RCC 7860 (cell line): ENCODE measurements at places on chromosomes 3 and 15.

DNA sequence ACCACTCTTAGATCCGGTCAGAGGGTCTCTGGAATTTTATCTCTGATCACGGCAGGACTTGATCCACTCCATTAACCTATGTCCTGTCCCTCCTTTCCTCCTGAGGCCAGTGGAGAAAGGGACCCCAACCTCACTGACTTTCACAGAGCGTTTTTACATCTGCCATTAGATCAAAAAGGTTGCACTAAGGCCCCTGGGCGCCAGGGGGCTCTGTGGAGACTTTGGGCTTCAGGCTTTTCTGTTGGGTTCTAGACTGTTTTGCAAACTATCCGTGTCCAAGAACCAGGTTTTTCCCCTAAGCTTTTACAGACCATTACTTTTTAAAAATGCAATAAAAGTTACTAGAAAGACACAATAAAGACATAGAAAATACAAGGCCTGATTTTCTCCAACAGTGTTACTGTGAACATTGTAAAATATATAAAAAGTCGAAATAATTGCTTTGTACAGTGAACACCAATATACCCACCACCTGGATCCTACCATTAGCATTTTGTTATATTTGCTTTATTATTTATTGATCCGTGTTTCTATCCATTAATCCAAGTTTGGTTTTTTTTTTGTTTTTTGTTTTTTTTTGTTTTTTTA lies 159.7 kb downstream of the POLR2M start:
- DNase-seq = peak; percentile 21

GRCh38 chr3:136255672-136256406 lies 5.7 kb downstream of the PCCB start:
- DNase-seq = no peak

GRCh38 chr3:157650172-157650571 lies 147.0 kb upstream of the VEPH1 start:
- DNase-seq = no peak

GRCh38 chr3:38142959-38143358 lies 4.5 kb downstream of the MYD88 start:
- DNase-seq = no peak

GRCh38 chr3:46184469-46184868 lies 23.6 kb downstream of the CCR1 start:
- no peak for DNase-seq

- no peak for DNase-seq
Measured at GRCh38 chr3:185112186-185112585, 40.7 kb downstream of the C3orf70 start.

DNA sequence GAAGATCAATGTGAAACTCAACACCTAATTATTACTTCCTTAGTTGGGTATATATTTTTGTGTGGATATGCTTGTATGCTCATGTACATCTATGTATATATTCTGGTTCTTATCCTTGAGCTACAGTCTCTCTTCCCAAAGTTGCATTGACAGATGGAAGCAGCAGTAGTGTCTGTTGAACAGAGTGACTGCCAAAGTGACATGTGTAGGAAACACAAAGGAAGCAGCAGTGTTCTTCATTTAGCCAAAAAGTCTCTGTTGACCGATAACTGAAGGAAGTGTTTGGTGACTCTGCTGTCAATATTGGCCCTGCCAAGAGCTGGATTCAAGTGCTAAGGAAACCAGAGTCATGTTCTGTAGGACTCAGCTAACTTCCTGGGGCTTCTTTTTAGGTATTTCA lies 123.8 kb downstream of the C3orf70 start:
- no peak for DNase-seq

DNA sequence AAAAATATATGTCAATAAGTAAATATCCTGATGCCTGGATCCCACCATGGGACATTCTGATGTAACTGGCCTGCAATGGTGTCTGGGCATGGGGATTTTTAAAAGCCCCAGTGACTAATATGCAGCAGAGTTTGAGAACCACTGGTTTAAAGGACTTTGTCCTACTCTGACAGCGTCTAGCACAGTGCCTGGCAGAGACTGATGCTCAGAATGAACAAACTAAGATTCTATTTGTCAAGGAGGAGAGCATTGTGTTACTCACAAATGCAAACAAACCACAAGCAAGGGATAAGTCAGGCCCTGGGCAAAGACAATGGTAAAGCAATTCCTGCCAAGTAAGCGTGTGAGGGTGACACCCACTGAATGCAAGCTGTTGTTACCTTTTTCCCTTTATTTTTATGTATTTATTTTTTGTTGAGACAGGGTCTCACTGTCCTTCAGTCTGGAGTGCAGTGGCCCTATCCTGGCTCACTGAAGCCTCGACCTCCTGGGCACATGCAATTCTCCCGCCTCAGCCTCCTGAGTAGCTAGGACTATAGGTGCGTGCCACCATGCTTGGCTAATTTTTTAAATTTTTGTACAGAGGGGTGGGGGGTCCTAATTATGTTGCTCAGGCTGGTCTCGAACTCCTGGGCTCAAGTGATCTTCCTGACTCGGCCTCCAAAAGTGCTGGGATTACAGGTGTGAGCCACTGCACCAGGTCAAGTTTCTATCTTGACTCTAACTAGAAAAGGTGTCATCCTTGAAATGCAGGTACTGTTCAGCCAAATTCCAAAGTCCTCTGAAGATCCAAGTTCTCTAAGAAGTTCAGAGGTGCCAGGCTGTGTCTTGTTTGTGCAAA lies 909 bp upstream of the GPD1L start:
- peak; percentile 35 for DNase-seq

GRCh38 chr15:44882499-44882968 lies 74.0 kb upstream of the TERB2 start:
- peak; percentile 50 for DNase-seq

GRCh38 chr3:131338948-131339640 lies 42.5 kb upstream of the NUDT16 start:
- peak; percentile 17 for DNase-seq

GRCh38 chr3:191328962-191329653 lies at the start of gene CCDC50:
Gene CCDC50, plus strand, starts transcription at chr3:191329394. Its CDS starts 281 bp downstream, at chr3:191329675.
- peak; percentile 66 for DNase-seq

- DNase-seq = no peak
Measured at GRCh38 chr15:75058127-75058905, 34.9 kb downstream of the PPCDC start.

GRCh38 chr3:116280130-116280740 lies 165.1 kb downstream of the LSAMP start:
- DNase-seq = no peak

DNA sequence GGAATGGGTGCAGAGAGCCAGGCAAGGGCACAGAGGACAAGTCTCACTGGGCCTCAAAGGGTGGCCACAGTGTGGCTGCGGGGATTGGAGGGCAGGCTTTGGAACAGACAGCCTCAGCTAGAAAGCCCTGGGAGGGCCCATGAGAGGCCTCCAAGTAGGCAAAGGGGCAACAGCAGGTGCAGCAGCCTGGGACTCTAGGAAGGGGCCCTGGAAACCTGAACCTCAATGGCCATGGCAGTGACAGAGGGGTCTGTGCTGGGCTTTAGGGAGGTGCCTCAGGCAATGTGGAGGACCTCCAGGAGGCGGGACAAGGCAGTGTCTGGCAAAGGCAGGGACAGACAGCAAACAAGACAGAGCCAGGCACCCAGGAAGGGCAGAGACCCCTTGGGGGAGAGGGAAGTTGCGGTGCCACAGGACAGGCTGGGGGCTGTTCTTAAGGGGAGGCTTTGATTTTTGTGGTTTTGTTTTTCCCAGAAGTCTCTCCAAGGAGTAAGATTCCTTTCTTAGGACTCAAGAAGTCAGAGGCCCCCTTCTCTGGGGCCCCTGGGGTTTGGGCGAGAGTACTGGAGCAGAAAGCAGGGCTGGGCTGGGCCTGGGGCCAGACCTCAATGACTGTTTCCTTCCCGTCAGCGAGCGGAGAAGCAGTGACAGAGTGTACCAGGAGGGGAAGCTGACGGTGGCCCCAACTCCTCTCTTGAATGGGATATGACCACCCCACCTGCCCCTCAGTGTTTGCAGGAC lies 9.7 kb downstream of the STOML1 start:
- DNase-seq = peak; percentile 92

- no peak for DNase-seq
Measured at GRCh38 chr3:192655628-192656027, 71.7 kb downstream of the FGF12 start.

GRCh38 chr3:3059645-3060044 lies 50.5 kb downstream of the IL5RA start:
- no peak for DNase-seq

GRCh38 chr3:163809540-163809993 lies 1268.7 kb downstream of the SI start:
- no peak for DNase-seq

- DNase-seq = no peak
Measured at GRCh38 chr3:14307656-14308302, 94.6 kb upstream of the SLC6A6 start.

DNA sequence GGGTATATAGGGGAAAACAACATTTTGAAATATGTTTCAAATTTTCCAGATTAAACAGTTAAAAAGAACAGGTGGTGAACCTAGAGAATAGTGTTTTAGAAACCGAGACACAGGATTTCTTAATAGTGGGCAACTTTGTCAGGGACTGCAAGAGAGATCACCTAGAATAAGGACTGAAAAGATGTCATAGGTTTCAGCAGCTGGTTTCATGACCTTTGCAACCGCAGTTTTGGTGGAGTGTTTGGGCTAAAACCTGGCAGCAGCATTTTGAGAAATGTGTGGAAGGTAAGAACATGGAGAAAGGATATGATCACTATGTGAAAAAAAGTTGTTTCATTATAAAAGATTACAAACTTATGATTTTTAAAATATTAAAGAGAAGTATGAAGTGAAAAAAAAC lies 34.9 kb downstream of the PRKCI start:
- DNase-seq = no peak

GRCh38 chr15:45376300-45376928 lies 1.9 kb downstream of the GATM start:
- no peak for DNase-seq

- no peak for DNase-seq
Measured at GRCh38 chr3:160402221-160403027, 3.0 kb downstream of the SMC4 start.

DNA sequence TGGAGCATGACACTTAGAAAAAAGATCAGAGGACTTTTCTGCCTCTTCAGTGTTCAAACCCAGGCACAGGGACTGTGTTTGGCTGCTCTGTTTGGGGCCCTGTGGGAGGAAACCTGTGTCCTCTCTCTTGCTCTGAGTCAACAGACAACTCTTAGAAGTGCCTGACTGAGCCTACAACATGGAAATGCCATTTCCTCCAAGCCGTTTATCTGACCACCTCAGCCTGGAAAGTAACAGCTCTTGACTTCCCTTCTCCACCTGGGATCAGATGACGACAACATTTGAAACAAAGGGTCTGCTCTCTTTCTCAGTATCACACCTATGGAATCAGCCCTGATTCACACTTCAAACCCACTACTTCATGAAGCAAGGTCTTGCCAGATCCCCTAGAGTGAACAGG lies 91.3 kb upstream of the CTDSPL start:
- DNase-seq = no peak

- DNase-seq = no peak
Measured at GRCh38 chr3:39762537-39763070, 46.8 kb upstream of the MYRIP start.

DNA sequence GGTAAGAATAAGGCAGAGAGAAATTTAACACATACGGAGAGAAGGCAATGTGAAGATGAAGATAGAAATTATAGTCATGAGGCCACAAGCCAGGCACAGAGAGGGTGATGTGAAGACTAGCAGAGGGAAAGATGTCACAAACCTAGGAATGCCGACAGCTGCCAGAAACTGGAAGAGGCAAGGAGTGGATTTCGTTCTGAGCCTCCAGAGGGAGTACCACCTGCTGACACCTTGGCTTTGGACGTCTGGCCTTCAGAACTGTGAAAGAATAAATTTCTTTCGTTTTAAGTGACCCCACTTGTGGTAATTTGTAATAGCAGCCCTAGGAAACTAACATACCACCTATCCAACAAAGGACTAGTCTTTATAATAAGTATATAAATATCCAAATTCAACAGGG lies 5.0 kb upstream of the SGO1 start:
- no peak for DNase-seq

GRCh38 chr3:12750658-12751071 lies 8.4 kb downstream of the TMEM40 start:
- DNase-seq = peak; percentile 55
